NCI-H510A (cell line): ENCODE measurements at places on chromosomes 13 and 19.

GRCh38 chr13:59230484-59231264 lies 933.1 kb downstream of the DIAPH3 start:
- DNase-seq, result no peak

DNA sequence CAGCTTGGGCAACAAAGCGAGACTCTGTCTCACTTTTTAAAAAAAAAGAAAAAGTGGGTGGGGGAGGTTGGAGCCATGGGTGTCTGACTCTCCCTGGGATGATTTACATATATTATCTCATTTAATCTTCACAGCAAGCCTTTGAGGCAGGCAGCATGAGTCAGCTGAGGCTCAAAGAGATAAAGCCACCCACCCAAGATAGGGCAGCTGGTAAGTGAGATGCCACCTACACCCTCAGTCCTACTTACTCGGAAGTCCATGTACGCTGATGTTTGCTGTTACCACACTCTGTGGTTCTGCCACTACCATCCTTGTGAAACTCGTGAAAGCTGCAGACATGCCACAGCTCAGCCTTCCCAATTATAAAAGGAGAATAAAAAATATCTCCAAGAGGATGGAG lies 142.0 kb upstream of the TSHZ3 start:
- no peak for DNase-seq

DNA sequence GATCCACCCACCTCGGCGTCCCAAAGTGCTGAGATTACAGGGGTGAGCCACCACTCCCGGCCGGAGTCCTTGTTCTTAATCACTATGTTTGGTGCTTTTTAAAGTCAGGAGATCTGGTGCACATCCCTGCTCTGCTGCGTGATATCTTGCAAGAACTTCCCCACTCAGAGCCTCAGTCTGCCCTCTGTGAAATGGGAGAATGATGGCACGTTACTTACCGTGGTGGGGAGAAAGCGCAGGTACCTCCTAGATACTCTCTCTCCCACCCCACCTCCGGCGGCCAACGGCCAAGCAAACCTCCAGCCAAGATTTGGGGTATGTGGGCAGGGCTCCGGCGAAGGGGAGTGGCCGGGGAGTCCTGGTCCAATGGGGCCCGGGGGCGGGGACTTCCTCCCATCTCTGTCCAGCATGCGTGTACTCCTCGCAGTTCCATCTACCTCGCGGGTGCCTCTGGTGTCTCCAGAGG lies at the start of gene RYR1:
Gene RYR1 (plus strand): TSS at position 424 of the 466 bp plus-strand sequence. CDS start 139 bp downstream, outside the sequence.
- no peak for DNase-seq

- no peak for DNase-seq
Observed at GRCh38 chr13:46168341-46168740, 13.6 kb downstream of the LCP1 start.

- no peak for DNase-seq
Observed at GRCh38 chr13:107365466-107366215, 797.7 kb upstream of the ARGLU1 start.

DNA sequence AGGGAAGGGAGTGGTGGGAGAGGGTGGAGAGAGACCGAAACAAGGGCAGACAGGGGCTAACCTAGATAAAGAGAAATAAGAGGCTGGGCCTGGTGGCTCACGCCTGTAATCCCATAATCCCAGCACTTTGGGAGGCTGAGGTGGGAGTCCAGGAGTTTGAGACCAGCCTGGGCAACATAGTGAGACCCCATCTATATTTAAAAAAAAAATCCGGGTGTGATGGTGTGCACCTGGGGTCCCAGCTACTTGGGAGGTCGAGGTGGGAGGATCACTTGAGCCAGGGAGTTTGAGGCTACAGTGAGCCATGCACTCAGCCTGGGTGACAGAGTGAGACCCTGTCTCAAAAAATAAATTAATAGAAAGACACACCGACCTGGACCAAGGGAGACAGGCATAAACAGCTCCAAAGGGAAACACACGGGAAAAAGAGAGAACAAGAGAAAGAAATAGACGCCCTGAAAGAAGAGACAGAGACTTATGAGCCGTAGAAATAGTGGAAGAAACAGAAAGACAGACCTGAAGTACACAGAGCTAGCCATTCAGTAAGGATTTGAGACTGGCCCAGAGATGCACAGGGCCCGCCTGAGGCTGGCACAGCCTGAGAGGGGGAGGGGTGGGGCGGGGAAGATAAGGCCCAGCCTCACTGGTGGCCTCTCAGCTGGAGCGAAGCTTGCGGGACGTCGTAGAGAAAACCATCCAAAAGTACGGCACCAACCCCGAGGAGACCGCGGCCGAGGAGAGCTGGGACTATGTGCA lies 2.2 kb downstream of the CD37 start:
- DNase-seq, result no peak

- DNase-seq, result no peak
Observed at GRCh38 chr13:111506125-111506524, 185.7 kb downstream of the TEX29 start.

DNA sequence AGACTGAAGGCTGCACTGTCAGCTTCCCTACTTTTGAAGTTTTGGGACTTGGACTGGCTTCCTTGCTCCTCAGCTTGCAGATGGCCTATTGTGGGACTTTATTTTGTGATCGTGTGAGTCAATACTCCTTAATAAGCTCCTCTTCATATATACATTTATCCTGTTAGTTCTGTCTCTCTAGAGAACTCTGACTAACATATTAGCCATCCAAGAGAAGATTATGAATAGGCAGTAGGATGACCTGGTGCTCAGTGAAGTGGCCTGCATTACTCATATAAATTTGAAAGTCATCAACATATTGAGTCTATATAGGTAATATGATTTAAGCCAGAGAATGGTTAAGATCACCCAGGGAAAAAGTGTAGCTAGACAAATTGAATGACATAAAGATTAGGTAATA lies 136.3 kb upstream of the UFM1 start:
- no peak for DNase-seq

DNA sequence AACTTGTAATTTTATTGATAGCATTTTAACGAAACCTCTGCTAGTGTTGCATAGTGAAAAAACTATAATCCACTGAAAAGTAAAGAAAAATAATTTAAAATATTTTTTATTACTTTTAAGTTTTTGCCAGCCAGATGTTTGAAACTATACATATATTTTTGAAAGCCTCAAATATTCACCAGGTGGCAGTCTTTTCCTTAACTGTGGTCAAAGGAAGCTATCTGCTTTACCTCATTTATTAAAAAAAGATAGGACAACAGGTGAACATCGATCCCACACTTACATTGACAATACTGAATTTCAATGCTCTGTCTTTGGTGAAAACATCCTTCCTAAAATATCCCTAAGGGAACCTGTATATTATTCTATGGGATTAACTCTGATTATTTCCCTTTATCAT lies 100.5 kb downstream of the TRPC4 start:
- DNase-seq, result no peak

DNA sequence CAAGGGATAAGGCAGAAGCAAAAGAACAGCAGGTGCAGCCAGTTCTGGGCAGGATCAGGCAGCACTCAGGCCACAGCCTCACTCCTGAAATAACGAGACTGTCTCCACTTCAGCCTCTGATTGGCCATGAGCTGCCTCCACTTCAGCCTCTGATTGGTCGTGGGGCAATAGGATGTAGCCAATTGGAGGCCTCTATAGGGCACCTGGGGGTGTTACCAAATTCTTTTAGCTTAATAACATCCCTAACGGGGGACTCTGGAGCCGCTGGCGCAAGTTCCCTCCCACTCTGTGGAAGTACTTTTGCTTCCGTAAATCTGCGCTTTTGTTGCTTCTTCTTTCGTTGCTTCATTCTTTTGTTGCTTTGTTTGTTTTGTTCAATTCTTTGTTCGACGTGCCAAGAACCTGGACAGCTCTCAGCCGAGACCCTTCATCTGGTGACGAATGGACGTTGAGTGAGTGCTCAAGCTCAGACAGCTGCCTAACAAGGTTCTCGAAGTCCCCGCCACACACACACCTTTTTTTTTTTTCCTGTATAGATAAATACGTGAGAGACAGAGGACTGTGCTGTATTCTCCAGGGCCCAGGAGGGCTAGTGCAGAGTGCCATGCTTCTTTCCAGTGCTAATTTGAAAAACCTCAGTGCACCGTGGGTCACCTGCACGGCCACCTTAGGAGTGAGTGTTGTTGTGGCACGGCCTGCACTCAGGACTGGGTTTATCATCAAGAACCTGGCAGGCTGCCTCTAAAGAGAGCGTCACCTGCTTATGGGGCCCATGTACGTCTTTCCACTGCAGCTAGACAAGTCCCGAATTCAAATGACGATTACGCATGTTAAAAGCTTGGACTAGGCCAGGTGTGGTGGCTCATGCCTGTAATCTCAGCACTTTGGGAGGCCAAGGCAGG lies 32.0 kb upstream of the TUBGCP3 start:
- DNase-seq, result peak; percentile 92

DNA sequence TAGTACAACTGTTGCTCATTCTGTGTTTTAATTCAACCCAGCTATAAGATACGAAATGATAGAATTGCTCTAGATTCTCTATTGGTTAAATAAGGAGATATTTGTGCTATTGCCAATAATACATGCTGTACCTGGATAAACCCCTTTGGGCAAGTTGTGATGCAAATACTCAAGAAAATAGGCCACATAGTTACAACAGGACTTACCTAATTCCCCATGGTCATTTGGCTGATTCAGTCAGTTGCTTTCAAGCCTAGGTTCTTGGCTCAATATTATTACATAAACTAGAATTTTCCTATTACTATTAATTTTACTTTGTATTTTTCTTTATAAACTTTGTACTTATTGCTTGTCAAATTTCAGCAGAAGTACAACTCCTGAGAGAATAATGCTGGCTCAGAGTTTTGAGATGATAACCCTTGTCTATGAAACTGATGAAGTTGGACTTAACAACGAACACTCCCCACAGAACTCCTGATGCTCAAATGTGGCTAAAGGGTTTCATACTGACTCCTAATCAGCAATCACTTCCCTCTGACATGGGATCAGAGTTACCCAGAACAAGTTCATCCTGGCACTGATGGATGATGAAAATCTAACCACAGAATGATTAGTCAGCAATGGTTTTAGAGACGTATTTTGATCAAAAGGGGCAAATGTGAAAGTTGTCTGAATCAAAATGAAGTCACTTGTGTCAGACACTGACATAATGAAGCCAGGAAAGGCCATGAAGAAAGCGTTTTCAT lies 221.1 kb downstream of the ITGBL1 start:
- no peak for DNase-seq

DNA sequence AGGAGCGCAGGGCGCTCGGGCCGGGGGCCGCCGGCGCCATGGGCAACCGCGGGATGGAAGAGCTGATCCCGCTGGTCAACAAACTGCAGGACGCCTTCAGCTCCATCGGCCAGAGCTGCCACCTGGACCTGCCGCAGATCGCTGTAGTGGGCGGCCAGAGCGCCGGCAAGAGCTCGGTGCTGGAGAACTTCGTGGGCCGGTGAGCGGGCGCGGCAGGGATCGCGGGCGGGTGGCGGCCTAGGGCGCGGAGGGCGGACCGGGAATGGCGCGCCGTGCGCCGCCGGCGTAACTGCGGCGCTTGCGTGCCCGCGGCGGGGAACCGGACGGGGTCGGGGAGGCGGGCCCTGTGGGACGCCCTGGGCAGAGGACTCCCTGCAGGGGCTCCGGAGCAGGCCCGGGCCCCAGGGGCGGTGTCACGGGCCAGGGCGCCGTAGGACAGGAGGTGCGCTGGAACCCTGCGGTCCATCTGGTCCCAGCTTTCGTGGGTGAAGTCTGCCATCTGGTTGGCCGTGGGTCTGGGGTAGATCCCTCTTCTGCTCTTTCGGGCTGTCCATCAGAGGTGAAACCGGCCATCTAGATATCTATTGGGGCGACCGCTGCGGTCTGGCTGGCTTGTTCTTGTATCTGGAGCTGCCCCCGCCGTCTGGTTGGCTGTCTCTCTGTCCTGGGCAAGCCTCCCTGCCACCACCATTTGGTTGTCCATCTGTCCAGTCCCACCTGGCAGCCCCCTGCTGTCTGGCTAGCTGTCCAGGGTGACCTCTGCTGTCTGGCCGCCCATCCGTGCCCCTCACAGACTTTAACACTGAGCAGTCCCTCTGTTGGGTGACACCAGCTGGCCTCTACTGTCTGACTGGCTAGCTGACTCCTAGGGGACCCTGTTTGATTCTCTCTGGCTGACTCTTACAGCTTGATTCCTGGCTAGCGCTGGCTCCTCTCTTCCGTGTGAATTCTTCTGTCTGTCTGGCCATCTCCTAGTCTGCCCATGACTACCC lies 622 bp downstream of the DNM2 start:
- no peak for DNase-seq

DNA sequence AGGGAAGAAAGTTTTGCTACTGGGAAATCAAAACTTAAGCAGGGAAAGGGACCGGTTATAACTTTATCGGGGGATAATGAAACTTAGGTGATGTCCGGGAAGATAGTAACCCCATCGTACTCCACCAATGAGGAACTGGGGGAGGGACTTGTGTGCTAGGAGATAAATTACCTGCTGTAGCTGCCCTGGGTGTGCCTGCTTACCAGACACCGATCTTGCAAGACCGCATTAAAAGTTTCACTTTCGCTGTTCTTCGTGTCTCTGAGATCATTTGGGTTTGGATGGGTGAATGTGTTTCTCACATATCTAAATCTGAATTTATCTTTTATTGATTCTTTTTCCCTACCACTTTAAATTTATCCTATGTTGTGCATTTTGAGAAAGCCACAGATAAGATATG lies 381.4 kb downstream of the SLITRK6 start:
- no peak for DNase-seq

DNA sequence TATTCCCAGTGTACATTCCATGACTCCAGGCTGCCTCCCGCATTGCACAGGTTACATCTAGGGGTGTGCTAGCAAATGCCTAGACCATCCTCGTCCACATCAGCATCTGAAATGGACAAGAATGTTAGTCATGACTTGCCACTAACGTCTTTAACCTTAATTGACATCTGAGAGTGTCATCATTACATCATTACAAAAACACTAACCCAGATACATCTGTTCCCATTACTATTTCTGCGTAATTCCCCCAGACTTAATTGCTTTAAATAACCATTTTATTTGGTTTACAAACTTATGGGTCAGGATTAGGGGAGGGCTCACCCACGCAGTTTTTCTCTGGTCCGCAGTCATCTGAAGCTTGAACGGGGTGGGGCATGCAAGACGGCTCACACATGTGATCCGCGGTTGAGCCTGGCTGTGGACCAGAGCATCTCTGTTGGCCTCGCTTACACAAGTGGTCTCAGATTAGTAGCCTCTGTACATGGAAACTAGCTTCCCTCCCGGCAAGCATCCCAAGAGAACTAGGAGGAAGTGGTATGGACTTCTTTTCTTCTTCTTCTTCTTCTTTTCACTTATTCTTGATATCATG lies 15.9 kb downstream of the KL start:
- DNase-seq, result no peak
